ENCODE measurements at places on chromosomes 3 and 15.

GRCh38 chr15:74857671-74858368 lies 14.9 kb upstream of the ULK3 start:
- no peak for DNase-seq

DNA sequence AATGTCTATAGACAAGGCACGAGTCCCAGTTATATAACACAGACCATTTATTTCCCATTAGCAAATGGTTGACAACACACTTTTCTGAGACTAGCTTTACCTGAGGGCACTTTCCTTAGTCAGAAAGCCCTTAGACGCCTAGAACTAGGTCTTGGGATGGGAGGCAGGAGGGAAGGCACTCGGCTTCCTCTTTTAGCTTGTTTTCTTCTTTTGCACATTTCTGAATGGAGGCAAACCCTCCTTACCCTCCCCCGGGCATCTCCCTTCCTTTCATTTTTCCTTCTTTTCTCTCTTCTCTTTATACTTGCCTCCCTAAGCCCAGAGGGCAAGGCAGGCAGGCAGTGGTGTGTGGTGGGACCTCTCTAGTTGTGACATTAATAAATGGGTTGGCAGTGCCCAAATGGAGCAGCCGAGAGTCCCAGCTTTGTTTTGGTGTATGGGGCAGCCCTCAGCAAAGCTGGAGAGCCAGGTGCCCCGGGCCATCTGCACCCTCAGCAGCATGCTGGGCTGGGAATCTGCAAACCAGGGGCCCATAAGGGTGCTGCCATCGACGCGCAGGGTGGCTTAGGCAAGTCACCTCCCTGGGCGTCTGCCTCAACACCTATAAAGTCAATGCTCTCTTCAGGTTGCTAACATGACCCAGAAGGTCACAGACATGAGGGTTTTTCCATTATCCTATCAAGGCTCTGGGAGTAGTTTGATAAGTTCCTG lies 21.1 kb upstream of the BCL2L10 start:
- DNase-seq = no peak

GRCh38 chr3:150349314-150350097 lies 58.6 kb upstream of the TSC22D2 start:
- DNase-seq = no peak

GRCh38 chr15:48682942-48683651 lies 37.6 kb upstream of the FBN1 start:
- DNase-seq = no peak

DNA sequence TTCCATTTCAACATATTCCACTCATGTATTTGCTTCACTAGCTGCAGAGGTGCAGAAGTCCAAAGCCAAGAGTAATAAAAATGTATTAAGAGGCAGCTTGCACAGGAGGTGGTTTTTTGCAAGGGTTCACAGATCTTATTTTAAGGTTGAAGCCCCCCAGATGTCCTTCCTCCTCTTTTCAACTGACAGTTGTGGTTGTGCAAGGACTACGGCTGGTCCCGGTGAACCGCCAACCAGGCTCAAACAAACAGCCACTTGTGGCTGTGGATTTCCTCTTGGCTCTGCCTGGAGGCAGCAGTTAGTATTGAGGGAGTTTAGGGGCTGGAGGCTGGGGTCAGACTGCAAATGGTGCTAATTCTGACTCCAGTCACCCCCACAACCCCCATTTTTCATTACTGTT lies 240.7 kb upstream of the TBC1D5 start:
- DNase-seq = no peak

DNA sequence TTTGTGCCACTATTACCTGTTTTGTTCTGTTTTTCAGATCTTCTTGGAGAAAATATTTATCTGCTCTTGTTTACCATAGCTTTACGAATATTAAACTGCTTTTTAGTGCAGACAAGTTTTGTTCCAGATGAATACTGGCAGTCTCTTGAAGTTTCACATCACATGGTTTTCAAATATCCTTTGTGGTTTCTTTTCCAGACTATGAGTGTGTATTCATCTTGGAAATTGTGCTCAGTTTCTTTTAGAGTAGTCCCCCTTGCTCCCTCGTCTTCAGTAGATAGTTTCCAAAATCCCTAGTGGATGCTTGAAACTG lies 1.2 kb downstream of the PIGB start:
- no peak for DNase-seq

GRCh38 chr3:151183265-151183671 lies 19.7 kb downstream of the GPR171 start:
- no peak for DNase-seq

DNA sequence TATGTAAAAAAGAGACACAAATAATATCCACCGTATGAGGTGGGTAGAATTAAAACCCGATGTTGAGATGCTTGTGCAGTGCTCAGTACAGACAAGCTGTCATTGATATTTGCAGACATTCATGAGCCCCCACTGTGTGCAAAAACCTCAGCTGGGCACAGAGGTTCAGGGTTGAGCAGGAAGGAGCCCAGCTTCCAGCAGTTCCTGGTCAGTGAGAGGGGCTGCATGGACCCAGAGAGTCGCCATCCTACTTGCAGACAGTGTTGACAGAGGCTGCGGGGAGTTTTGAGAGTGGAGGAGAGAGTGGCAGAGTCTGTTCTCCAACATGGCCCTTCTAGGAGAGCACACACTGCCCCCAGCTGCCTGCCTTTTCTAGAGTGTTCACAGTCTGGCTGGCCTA lies 6.1 kb upstream of the LTF start:
- DNase-seq = no peak

- peak; percentile 42 for DNase-seq
These were observed 39.6 kb downstream of the MAP3K13 start for GRCh38 chr3:185402561-185402960.

GRCh38 chr3:124964387-124964786 lies 29.8 kb upstream of the MUC13 start:
- DNase-seq = no peak

GRCh38 chr15:71649894-71650293 lies 160.5 kb upstream of the NR2E3 start:
- DNase-seq = no peak

DNA sequence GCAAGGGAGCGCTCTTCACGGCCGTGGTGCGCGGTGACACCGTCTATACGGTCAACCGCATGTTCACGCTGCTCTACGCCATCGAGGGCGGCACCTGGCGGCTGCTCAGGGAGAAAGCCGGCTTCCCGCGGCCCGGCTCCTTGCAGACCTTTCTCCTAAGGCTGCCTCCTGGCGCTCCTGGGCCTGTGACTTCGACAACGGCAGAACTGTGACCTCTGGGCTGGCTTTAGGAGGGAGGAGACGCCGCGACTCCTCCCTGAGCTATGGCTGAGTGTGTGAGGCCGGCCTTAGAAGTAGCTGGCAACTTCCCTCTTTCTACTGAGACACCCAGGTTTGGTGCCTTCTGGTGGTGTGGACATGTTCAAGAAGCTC lies 1.4 kb downstream of the KBTBD13 start:
- no peak for DNase-seq

DNA sequence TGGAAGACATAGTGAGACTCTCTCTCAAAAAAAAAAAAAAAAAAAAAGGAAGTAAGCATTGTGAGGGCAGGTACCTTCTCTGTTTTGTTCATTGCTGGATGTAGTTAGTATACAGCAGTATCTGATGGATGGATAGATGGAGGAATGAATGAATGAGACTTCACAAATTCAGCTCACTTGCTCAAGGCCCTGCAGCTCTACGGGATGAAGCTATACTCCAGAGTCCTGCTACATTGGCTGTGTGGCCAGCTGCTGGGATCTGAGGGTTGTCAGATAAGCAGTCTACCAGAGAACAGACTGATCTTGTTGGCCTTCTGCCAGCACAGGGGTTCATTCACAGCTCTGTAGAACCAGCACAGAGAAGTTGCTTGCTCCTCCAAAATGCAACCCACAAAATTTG lies 35.0 kb downstream of the MLH1 start:
- peak; percentile 5 for DNase-seq

GRCh38 chr3:17840126-17840525 lies 97.7 kb upstream of the TBC1D5 start:
- no peak for DNase-seq

Data from renal pelvis (tissue), 12 donors.